ENCODE measurements at places on chromosomes 3 and 15. TPM values are rescaled to one million over a fixed set of nuclear protein-coding genes. Genes with fewer than 3 reads are reported as not detected.

- DNase-seq, result no peak
Observed at GRCh38 chr3:142574665-142575064, 3.9 kb downstream of the ATR start.

- no peak for DNase-seq
Observed at GRCh38 chr3:54670201-54671000, 257.5 kb downstream of the LRTM1 start.

DNA sequence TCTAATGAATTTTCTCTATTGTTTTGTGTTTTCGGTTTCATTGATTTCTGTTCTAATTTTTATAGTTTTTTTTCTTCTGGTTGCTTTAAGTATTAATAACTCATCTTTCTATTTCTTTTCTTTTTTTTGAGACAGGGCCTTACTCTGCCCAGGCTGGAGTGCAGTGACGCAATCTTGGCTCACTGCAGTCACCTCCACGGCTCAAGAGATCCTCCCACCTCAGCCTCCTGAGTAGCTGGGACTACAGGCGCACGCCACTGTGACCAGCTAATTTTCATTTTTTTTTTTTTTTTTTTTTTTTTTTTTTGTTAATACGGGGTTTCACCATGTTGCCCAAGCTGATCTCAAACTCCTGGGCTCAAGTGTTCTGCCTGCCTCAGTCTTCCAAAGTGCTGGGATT is 14.5 kb downstream of the KBTBD8 start:
- no peak for DNase-seq

- no peak for DNase-seq
Observed at GRCh38 chr15:50166216-50166615, 15.8 kb upstream of the SLC27A2 start.

GRCh38 chr3:177449360-177450006 is 252.2 kb upstream of the TBL1XR1 start:
- DNase-seq, result no peak

DNA sequence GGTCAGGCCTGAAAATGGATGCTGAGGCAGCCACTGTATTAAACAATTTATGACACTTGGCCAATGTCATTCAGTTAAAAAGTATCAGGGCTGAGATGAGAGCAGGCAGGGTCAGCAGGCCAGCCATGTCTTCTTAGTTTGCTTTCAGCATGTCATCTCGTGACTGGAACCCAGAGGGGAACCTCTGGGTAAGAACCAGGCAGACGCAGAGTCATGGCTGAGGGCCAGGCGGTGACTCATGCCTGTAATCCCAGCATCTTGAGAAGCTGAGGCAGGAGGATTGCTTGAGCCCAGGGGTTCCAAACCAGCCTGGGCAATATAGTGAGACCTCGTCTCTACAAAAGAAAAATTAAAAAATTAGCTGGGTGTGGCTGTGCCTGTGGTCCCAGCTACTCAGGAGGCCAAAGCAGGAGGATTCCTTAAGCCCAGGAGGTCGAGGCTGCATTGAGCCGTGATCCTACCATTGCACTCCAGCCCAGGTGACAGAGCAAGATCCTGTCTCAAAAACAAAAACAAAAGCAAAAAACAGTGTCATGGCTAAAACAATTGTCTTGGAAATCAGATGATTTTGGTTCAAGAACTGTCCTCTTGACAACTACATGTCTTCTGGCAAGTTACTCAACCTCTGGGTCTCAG is 11.7 kb downstream of the BCL2L10 start:
- peak; percentile 79 for DNase-seq

- no peak for DNase-seq
Observed at GRCh38 chr3:23758253-23758838, 47.4 kb upstream of the UBE2E1 start.

Gene TRIM42
- polyA plus RNA-seq, result not detected

Gene LACTB
- polyA plus RNA-seq, result 15.2 TPM

- no peak for DNase-seq
Observed at GRCh38 chr15:72227192-72227586, 3.8 kb downstream of the PKM start.

Gene SCN11A
- polyA plus RNA-seq, result 2.1 TPM

DNA sequence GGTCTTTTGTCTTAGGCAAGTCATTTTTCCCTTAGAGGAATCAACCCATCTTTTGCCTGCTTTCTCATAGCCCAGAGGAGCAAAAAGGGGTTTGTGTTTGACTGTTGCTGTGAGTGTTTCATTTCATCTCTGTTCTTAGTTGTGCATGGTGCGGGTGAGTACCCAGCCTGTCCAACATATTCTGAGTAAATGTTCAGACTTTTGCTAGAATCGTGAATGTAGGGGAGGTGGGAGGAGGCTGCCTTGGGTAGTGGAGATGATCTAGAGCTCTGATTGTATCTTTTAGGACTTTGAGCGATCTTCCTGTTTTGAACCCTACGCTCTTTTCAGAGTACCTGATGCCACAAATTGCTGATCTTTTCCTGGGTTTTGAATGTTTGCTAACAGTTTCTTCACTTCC is 123.1 kb downstream of the ZNF609 start:
- no peak for DNase-seq

Gene HEG1
- 37.9 TPM for polyA plus RNA-seq

DNA sequence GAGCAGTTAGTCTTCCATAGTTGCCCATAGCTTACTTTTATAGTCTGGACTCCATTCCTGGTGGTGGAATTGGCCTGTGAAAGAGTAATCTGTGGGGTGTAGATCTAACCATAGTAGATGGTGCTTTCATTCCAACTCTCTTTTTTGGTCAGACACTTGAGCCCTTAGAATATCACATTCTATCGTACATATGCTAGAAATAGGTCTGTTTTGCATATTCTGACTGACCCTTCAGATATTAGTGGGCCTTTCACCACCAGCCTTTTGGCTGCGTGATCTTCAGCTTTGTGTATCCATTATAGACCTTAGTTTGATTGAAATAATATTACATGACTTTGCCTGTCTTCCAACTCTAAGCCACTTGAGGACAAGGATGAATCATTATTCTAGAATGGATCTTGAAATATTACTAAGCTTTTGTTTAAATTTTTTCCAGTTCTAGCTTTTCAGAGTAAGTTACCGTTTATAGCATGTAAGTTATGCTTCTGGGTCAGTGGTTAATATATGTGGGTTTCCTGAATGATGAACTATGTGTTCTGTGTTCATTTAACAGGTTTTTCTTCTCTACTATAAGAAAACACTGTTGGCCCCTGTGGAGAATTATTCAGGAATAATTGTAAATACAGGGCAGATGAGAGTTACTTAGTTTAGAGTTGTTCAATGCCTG is 8.7 kb downstream of the RAB7A start:
- no peak for DNase-seq
